ENCODE measurements at places on chromosomes 4 and X.

DNA sequence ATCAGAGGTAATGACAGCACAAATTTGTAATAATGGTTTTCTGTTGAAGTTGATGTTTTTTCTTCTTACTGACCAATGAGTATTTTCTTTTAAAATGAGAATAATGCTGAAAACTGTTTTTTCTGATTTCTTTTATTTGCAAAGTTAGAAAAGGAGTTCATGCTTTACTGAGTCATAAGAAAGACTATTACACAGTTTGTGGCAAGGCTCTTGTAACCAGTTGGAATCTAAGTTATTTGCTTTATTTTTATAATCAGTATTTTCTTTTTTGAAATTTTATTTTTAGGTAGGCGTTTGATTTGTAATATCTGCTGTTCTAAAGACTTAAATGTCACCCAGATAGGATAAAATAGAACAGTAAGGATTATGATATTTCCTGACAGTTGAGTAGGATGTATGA, 25.5 kb downstream of the ANAPC4 start:
- DNase-seq, result no peak

DNA sequence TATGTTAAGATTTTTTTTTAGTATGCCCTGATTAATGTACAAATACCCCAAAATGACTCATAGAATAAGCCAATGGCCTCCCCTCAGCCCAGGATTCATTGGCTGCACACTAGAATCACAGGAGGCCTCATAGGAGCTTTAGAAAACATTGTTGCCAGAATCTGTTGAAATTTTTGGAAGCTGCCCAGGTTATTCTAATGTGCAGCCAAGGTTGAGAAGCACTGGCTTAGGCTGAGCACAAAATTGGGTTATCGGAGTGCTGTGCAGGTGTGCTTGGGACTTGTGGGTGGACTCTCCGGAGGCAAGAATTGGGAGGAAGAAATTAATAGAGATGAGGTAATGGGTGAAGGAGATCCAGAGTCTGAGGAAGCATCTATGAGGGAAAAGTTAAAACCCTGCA, 41.3 kb upstream of the VCX start:
- no peak for DNase-seq

DNA sequence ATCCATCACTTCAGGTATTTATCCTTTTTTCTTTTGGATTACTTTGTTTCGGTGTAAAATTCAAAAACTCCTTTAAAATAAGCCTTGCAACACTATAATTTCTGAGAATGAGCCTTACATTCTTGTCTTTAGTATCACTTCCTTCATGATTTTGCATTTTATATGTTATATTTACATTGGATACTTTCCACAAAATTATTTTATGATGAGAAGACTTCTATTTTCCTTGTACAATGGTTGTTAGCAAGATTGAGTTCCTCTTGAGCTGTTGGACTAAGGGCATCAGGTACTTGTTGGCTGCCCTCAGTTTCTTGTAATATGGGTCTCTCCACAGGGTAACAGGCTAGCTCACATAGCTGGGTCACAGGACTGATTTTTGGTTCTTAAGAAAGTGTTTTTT, 22.7 kb upstream of the HPGDS start:
- no peak for DNase-seq

DNA sequence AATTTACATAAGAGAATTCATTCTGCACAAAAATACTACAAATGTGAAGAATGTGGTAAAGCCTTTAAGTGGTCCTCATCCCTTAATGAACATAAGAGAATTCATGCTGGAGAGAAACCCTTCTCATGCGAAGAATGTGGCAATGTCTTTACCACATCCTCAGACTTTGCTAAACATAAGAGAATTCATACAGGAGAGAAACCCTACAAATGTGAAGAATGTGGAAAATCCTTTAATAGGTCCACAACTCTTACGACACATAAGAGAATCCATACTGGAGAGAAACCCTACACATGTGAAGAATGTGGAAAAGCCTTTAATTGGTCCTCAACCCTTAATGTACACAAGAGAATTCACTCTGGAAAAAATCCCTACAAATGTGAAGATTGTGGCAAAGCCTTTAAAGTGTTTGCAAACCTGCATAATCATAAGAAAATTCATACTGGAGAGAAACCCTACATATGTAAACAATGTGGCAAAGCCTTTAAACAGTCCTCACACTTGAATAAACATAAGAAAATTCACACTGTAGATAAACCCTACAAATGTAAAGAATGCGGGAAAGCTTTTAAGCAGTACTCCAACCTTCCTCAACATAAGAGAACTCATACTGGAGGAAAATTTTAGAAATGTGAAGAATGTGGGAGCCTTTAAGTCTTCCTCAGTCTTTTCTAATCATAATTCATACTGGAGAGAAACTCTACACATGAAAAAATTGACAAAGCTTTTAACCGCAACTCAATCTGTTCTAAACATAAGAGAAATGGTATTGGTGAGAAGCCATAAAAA, 37.4 kb downstream of the ZNF718 start:
- no peak for DNase-seq

GRCh38 chr4:32855622-32856021, 2135.5 kb downstream of the PCDH7 start:
- no peak for DNase-seq

DNA sequence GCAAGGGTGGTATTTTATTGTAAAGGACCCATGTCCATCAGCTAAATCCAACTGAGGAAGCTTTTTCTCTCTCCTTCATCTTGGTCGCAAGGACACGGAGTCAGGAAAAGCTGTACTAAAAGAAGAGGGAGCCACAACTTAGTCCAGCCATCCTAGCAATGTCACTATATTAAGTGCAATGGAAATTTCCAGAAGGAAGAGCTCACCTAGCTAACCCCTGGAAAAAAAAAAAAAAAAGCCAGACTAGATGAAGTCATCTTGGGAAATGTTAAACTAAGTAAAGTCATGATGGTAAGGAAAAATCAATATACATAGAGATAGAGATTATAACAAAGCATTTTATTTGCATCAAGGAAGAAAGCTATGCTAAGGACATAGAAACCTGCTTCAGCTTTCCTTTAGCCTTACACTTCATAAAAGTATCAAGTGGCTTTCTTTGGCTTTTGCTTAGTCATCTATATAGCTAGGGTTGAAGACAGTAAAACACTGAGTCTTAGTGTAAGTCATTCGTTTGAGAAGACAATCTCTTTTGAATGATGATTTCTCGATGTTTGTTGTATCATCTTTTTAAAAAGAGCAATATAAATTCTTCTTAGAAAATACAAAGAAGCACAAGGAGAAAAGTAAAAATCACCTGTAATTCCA, 18.6 kb upstream of the CA5B start:
- DNase-seq, result no peak

DNA sequence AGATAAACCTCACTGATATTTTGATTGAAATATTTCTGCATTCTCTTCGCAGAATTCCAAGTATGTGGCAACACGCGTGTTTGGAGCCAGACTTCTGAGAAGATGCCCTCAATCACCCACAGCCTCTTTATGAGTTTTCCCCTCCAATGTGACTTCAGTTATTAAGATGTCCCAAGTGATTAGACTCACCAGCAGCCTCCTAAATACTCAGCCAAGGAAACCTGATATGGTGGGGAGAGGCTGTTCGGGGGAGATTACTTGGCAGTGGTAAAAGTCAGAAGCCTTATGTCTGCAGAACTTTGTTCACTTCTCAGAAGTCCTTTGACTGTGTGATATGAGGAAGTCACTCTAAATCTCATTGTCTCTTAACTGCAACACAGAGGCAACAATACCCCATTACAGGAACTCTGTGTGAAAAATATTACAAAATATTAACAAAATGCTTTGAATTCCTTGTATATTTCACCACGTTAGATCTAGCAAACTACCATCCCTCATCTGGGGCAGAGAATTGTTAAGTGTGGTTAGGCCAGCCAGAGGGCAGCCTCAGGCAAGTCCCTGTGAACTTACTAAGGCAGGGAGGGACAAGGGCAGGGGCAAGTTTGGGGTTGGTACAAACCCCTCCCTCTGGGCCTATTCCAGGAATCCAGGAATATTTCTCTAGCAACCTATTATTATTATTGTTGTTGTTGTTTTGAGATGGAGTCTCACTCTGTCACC, 151.4 kb upstream of the USP9X start:
- DNase-seq, result peak; percentile 39

- no peak for DNase-seq
Observed at GRCh38 chrX:6678313-6678712, 143.4 kb upstream of the VCX3A start.

DNA sequence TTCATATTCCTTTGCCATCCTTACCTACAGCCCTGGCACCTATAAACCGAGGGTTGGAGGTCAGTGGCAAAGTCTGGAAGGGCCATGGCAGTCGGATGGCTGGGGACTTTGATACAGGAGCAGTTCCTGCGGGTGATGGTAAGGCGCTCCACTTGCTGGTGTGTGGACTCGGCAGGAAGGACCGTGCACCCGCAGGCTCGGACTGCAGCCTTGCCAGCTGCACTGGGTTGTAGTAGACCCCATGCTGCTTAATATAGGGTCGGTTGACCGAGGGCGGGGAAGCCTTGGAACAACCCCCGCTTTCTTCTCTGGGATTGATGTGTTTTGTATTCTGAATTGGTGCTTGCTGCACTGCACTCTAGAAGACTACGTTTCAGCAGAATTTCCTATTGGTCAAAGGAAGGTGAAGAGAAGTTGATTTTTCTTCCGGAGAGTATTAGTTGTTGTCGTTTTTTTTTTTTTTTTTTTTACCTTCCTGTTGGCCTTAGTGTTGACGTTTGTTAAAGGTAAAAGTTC, 638 bp downstream of the BLTP1 start:
- no peak for DNase-seq

GRCh38 chr4:73676861-73677323, 56.7 kb upstream of the RASSF6 start:
- no peak for DNase-seq

DNA sequence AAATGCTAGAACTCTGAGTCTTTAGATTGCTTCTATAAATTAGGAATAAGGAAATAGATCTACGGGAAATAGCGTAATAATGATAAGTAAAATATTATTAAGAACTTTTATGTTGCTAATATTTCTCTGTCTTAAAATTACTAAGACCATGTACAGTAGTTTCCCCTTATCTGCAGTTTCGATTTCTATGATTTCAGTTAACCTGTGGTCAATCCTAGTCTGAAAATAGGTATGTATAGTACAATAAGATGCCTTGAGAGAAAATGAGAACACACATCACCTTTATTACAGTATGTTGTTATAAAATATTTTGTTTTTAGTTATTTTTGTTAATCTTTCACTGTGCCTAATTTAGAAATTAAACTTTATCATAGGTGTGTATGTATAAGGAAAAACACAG, 92.6 kb downstream of the CCSER1 start:
- DNase-seq, result no peak

GRCh38 chrX:110180928-110181310, 137.0 kb downstream of the AMMECR1 start:
- DNase-seq, result no peak

- no peak for DNase-seq
Observed at GRCh38 chr4:62407534-62407933, 1207.4 kb downstream of the ADGRL3 start.

DNA sequence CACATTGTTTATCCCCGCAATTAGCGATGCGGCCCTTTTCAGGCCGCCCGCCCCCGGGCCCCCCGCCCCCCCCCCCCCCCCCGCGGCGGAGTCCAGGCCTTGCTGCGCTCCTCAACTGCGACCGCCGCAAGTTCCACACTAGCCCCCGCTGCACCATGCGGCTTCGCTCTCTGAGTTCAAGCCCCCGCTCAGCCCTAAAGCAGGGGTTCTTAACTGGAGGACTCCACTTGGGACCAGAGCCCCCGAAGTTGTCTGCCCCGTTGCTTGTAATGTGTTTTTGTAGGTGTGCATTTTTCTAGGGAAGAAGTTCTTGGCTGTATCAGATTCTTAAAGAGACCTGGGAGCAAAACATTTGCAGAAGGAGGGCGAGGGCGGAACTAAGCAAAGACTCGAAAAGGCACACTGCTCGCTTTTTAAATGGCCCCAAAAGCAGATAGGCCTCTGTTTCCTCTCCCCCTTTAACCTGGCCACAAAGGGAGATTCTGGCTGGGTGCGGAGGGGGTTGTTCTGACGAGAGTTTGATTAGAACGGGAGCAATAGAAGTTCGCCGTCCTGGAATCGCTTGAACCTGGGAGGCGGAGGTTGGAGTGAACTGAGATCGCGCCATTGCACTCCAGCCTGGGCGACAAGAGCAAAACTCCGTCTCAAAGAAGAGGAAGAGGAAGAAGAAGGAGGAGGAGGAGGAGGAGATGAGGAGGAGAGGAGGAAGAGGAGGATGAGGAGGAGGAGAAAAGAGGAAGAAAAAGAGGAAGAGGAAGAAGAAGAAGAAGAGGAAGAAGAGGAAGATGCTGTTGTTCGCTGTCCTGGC, 2.3 kb upstream of the MSX1 start:
- DNase-seq, result no peak

GRCh38 chr4:17760626-17761025, 20.8 kb downstream of the FAM184B start:
- no peak for DNase-seq
